Activated CD4-positive, alpha-beta T cell treated with anti-CD3 and anti-CD28 coated beads for 4 hours (primary cell): ENCODE measurements at places on chromosomes 5 and 9.

DNA sequence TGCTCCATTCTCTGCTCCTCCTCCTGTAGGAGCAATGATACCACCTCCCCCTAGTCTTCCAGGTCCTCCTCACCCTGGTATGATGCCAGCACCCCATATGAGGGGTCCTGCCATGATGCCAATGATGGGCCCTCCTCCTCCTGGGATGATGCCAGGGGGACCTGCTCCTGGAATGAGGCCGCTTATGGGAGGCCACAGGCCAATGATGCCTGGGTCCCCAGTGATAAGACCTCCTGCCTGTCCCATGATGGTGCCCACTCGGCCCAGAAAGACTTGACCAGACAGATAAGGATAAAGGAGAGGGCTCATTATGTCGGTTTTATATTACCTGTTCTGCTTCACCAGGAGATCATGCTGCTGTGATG lies 26.2 kb upstream of the IQGAP2 start:
- no peak for DNase-seq

GRCh38 chr5:157371655-157372471 lies 88.2 kb upstream of the NIPAL4 start:
- no peak for DNase-seq

DNA sequence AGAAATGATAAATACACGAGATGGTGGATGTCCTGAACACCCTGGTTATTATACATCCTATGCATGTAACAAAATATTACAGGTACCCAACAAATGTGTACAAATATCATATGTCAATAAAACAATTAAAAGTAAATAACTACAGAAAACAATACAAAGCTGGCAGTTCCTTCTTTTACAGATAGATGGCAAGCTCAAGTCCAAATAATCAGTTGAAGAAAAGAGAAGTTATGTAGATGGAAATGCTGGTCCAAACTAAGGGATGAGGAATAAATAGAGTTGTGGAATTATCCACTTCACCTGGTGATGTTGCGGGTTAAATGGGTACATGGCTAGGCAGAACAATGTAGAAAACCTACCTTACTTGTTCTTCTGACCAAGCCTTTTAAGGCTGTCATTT lies 79.4 kb downstream of the PALM2AKAP2 start:
- DNase-seq = no peak

DNA sequence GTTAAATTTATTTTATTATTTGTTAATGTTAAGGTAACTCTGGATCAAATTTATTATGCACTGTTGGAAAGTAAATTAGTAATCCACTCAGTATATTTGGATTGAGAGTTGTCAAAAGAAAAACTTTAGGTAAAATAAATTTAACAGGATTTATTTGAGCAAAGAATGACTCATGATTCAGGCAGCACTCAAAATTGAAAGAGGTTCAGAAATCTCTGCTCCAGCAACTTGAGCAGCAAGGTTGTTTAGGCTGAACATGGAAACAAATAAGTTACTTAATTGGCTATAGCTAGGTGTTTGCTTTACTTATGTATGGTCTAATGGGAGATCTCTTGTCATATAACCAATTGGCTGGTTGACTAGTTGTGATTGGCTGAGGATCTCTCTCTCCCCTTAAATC lies 296.2 kb upstream of the EDIL3 start:
- no peak for DNase-seq

GRCh38 chr5:53360811-53361210 lies 119.6 kb upstream of the FST start:
- DNase-seq = no peak

DNA sequence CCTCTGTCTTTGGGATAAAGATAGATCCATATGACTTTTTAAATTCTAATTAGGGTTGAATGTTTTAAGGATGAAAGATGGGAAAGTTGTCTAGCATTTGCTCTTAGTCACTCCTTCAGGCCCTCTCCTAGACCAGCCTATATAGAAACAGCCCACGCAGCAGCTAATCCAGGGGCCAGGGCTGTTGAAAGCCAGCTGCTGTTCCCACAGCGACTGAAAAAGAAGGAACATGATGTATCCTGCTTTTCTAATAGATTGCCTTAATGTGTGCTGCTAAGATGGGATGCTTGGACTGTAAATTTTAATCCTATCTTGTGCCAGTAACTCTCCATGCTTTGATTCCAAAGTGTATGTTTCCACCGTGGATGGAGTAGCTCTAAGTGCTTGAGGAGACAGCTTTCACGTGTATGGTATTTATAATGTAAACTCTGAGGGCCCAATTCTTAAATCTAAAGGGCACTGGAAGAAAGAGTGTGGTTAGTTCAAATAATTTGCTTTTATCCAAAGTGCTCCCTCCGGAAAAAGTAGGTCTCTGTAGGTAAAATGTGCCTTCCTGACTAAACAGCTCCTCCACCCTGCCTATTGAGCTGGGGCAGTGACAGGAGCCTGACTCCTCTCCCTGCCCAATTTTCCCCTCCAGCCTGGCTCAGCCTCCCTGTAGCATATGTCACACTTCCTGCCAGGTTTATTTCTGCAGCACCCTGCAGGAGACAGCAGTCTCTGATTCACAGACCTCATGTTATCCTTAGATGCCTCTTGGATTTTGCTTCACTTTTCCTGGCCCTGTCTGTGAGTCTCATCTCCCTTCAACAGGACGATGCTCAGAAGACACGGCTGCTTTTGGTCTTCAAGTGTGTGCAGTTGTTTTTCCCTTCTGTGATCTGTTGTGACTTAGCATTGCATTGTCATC lies 33.2 kb downstream of the SLC36A1 start:
- no peak for DNase-seq

GRCh38 chr9:133919253-133920115 lies 72.6 kb downstream of the VAV2 start:
- DNase-seq = no peak

DNA sequence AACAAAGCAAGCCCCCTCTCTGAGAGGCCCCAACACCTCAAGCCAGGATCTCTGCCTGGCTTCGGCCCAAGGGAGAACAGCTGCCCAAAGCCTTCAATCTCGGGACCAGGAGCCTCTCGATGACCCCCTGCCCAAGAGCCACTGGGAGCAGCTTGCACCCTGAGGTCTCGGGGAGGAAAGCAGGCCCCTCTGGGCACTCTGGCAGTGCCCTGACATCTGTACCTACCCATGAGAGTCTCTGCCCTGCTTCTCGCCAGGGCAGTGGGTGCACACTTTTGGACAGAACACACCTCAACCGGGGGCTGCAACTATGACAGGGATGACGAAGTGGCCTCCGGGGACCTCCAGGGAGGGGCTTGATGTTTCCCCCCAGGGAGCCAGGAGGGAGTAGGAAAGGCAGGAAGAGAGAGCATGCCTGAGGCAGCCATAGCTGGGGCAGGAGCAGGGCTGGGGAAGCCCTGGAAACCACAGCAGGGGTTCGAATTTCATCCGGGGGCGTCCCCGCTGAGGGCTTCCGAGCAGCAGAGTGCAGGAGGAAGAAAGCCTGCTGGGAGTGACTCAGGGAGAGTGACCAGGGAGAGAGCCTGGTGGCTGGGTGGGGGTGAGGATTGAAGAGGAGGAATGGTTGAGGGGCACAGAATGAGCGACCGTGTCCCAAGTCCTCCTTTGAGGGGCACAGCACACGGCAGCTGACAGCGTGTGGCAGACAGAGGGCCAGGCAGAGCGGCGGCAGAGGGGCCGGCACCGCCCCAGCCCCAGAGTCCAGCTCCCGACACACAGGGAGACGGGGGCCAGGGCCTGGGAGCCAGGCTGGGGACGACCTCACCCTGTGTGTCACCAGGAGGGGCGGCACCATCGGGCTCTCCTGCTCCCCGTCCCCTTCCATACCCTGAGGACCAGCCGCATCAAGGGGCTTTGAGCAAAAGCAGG lies 1.8 kb downstream of the LPCAT1 start:
- no peak for DNase-seq

- peak; percentile 63 for DNase-seq
These were observed 57.7 kb downstream of the DUSP1 start for GRCh38 chr5:172713113-172713808.

- no peak for DNase-seq
These were observed 36.6 kb upstream of the MYORG start for GRCh38 chr9:34413231-34413852.

- no peak for DNase-seq
These were observed 444.6 kb downstream of the PTPRD start for GRCh38 chr9:10168241-10168640.

- DNase-seq = no peak
These were observed 11.1 kb downstream of the HNRNPAB start for GRCh38 chr5:178215280-178216002.

GRCh38 chr9:16653491-16654399 lies 216.7 kb downstream of the BNC2 start:
- no peak for DNase-seq

- no peak for DNase-seq
These were observed 9.6 kb downstream of the TMOD1 start for GRCh38 chr9:97510797-97511654.

- DNase-seq = no peak
These were observed 897.5 kb downstream of the TLE1 start for GRCh38 chr9:80791836-80792235.

GRCh38 chr5:90494043-90494442 lies 19.4 kb downstream of the POLR3G start:
- DNase-seq = no peak

GRCh38 chr5:137015540-137016116 lies 483.5 kb downstream of the SPOCK1 start:
- DNase-seq = no peak

- no peak for DNase-seq
These were observed 13.8 kb downstream of the ANKRD33B start for GRCh38 chr5:10577371-10578292.

- no peak for DNase-seq
These were observed 11.6 kb downstream of the UBAC1 start for GRCh38 chr9:135949501-135950134.

GRCh38 chr9:36893184-36893583 lies 140.9 kb downstream of the PAX5 start:
- DNase-seq = no peak

DNA sequence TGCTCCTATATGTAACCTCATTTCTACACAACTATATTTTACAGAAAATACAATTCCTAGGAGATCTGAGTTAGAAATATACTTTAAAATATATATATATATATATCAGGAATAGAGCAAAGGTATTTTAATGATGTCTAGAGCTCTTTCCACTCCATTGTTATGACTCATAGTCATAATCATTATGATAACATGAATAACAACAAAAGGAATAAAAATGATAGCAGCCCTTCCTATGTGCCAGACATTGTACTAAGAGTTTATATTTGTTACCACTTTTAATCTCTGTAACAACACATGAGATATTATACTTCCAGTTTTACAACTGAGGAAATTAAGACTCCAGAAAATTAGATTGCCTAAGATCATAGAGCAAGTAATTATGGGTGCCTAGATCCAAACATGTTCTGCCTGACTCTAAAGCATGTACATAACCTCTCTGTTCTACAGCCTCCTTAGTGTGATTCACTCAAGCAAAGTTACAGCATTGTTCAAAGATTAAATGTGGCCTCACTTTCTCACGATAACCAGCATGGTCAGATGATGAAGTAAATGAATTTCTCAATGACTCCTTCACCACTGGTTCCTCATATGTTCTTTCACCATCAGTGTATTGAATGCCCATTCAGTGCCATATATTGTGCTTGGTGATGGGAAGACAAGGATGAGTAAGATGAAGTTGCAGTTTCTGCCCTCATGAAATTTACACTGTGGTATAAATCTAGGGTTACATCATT lies 452.1 kb downstream of the EFNA5 start:
- DNase-seq = no peak

DNA sequence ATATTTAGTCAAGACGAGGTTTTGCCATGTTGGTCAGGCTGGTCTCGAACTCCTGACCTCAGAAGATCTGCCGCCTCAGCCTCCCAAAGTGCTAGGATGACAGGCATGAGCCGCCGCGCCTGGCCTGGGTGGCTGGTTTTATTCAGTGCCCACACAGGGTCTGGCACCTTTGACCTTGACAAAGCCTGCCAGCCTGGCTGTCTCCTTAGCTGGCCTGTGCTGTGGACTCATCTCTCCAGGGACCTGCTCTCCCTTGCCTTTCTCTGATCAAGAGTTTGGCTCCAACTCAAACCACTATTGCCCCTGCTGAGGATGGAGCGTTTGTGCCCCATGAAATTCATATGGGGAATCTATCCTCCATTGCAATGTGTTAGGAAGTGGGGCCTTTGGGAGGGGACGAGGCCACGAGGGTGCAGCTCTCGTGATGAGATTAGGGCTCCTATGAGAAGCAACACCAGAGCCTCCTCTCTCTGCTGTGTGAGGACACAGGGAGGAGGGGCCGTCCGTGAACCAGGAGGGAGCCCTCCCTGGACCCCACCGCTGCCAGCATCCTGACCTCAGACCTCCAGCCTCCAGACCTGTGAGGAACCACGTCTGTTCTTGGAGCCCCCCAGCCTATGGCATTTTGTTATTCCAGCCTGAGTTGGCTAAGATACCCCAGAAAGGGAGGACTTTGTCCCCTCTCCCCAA lies 45.0 kb downstream of the MRPL36 start:
- DNase-seq = no peak
